Activated CD8-positive, alpha-beta memory T cell treated with anti-CD3 and anti-CD28 coated beads for 1 hour (primary cell): ENCODE measurements at places on chromosomes 2 and 18.

GRCh38 chr2:30886080-30886479 lies 78.8 kb upstream of the CAPN13 start:
- DNase-seq = no peak

DNA sequence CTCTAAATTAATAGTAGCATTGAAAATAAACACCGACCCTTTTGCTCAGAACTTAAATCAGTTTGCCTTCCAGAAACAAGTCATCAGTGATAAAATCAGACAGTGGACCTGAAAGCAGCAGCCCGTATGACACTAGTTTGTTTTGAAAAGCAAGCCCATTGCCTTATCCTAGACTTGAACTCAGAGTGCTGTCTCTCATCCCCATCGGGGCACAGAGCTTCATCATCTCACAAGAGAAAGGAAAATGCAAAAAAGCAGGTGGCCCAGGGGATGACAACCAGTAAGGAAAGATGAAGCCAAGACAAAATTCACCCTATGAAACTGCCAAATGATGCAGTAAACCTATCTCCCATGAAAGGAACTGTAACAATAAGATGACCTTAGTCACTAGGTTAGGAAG lies 71.2 kb downstream of the CERKL start:
- no peak for DNase-seq

DNA sequence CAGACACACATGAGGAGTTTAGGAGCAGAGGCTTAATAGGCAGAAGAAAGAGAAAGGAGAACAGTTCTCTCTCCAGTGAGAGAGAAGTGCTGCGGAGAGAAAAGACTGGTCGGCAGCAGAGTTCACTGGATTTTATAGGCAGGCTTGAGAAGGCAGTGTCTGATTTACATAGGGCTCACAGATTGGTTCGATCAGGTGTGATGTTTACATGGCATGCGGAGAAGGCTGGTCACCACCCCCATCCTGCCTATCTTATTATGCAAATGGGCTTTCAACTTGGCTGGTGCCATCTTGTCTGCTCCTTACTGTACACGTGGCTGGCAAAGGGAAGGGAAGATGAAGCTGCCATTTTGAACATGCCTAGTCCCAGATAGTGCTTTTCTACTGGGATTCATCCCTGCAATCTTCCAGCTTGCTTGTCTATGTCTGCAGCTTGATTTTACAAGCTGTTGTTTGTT lies 113.4 kb downstream of the AP1S3 start:
- DNase-seq = no peak

DNA sequence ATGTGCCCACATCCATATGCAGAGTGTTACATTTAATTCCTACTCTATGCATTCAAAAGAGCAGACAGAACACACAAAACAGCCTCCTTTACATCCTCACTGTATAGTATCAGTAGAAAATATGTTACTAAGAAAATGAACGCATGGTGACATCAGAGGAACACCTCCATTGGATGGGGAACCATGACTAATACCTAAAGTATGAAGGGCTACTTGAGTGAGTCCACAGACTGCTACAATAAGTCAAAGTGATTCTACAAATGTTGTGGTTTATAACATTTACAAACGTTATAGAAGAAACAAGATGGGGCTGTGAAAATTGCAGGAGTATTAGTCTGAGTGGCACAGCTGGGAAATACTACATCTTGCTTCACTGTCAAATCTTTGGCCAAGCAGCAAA lies 1830.9 kb upstream of the PIK3C3 start:
- no peak for DNase-seq

DNA sequence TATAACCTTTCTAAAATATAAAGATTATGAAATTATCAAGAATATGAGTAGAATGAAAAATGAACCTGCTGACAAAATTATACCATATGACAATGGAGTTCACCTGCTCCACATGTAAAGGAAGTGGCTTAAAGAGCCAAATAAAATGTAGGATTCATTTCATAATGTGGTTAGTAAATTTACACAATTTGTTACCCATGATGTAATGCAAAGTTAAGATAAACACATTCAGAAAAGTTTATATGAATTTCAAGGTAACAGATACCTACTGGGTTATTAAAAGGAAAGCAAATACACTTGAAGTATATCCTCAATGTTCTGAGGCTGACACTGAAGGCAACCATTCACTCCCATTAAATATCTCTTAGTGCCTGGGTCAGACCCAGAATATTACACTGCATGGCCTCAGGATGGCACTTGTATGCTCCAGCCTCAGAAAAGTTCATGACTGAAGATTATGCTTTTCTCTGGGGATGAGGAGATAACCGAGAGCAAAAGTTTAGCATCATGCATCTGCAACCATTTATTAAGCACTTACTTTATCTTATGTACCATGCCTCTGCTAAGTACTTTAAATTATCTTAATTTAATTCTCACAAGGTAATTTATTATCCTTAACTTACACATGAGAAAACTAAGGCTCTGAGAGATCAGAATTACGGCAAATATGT lies 6.2 kb downstream of the STRN start:
- no peak for DNase-seq

- no peak for DNase-seq
Observed at GRCh38 chr2:237120916-237121315, 35.2 kb downstream of the COPS8 start.

DNA sequence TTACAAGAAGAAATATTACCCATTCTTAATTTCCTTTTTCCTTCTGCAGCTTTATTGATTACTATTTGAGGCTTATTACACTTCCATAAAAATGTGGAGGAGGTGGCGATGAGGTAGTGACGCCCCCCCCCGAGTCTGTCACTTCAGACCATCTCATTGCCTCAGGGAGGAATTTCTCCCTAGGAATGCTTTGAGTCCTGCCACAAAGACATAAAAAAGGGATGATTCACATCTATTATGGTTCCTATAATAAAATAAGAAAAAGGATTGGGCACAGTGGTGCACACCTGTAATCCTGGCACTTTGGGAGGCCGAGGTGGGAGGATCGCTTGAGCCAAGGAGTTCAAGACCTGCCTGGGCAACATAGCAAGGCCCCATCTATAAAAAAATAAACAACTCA lies 93.7 kb downstream of the AOX1 start:
- no peak for DNase-seq

- no peak for DNase-seq
Observed at GRCh38 chr2:164739966-164740365, 101.7 kb downstream of the COBLL1 start.

- DNase-seq = no peak
Observed at GRCh38 chr2:181844551-181845290, 46.8 kb upstream of the ITPRID2 start.

DNA sequence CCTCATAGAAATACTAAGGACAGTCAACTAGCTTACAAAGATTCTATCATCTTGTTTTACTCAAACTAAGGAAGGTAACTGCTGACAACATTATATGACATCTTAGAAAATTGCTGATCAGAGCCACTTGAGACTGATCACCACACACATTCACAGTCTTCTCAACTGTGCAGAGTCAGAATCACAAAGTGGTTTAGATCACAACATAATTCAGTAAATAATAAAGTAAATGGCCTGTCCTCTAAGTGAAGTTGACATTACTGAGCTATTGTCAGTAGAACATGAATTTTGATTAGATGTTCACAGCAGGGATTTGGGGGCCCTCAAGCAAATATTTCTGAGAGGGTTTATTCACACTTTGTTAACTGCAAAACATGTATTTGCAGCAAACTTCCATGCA lies 28.5 kb downstream of the NOL4 start:
- DNase-seq = no peak

- no peak for DNase-seq
Observed at GRCh38 chr2:183123959-183124221, 353 bp upstream of the NUP35 start.

GRCh38 chr2:11346023-11346482 lies 1.6 kb upstream of the ROCK2 start:
- no peak for DNase-seq

- no peak for DNase-seq
Observed at GRCh38 chr2:18369760-18370159, 190.7 kb downstream of the RDH14 start.
